ENCODE measurements at places on chromosomes 12 and 14. TPM values are rescaled to one million over a fixed set of nuclear protein-coding genes. Genes with fewer than 3 reads are reported as not detected.

DNA sequence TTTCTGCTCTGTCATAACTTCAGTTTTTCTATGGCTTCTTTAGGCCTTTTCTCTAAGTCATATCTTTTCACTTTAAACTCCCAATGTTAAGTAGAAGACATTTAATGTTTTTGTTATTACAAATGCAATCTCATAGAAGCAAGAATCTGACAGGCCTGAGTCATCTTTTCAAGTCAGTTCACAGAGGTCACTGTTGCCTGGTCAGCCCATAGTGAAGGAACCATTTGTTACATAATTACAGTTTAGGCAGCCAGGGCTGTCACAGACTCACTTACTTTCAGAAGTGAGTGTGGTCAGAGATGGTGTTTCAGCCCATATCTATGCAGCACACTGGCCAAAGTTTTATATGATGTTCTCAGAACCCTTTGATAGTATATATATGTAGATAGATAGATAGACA, 46.5 kb downstream of the CCER1 start:
- H3K36me3 ChIP-seq: no peaks in the 10 kb centered on the region
- no peak overlapping the region for H3K4me3 ChIP-seq
- H3K4me1 ChIP-seq: peaks cover 6% of the 10 kb centered on the region
- no peak overlapping the region for H3K27ac ChIP-seq
- DNase-seq: no peak

DNA sequence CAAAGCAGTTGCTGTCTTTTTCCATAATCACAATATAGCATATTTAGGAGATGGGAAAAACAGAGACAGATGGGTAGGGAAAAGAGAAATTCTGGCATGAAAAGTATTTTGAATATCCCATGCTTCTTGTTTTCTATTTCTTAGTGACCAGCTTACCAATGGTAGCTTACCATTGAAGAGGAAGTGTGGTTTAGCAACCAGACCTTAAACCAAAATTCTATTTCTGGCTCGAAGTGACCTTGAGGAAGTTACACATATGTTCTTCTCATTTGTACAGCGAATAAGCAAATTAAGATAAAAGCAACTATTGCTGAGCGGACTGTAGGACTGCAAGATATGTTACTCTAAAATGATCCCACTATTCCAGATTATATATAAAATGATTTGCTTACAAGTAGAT, 82.9 kb downstream of the FGD4 start:
- DNase-seq: no peak
- H3K27me3 ChIP-seq: no peaks in the 10 kb centered on the region
- peak overlapping the region; percentile 60 for H3K27ac ChIP-seq
- H3K36me3 ChIP-seq: no peaks in the 10 kb centered on the region

GRCh38 chr12:2323532-2324255, 270.9 kb downstream of the CACNA1C start:
- no peaks in the 10 kb centered on the region for H3K27me3 ChIP-seq
- DNase-seq: no peak
- no peaks in the 10 kb centered on the region for H3K36me3 ChIP-seq

GRCh38 chr12:105672121-105672975, 341.9 kb downstream of the C12orf75 start:
- peak overlapping the region; percentile 59 for H3K27ac ChIP-seq
- no peaks in the 10 kb centered on the region for H3K27me3 ChIP-seq
- peaks cover 7% of the 10 kb centered on the region for H3K4me1 ChIP-seq

- no peak overlapping the region for H3K4me3 ChIP-seq
- H3K27ac ChIP-seq: no peak overlapping the region
- no peaks in the 10 kb centered on the region for H3K36me3 ChIP-seq
- H3K4me1 ChIP-seq: peaks cover 30% of the 10 kb centered on the region
- peak; percentile 62 for DNase-seq
- no peaks in the 10 kb centered on the region for H3K27me3 ChIP-seq
Measured at GRCh38 chr14:75283162-75283832, 4.7 kb downstream of the FOS start.

GRCh38 chr12:57840726-57841125, 5.8 kb downstream of the CTDSP2 start:
- no peak overlapping the region for H3K27ac ChIP-seq
- peak; percentile 49 for DNase-seq
- no peak overlapping the region for H3K4me3 ChIP-seq
- H3K27me3 ChIP-seq: no peaks in the 10 kb centered on the region
- H3K4me1 ChIP-seq: peaks cover 87% of the 10 kb centered on the region

DNA sequence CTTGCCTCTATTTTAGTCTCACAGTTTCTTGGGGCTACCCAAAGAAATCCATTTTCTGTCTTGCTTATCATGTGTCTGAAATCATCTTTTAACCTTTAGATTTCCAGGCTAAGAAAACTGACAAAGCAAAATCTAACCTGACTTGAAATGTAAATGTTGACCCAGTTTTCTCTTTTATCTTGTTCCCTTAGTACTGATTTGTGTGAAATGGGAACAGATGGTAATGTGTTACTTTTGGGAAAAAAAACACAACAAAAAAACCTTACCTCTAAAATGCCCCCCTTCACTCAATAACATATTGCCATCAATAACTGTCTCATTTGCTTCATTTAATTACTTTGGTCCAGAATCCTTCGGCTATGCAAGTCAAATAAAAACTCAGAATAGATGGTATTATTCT, 383.2 kb upstream of the DCN start:
- no peaks in the 10 kb centered on the region for H3K4me1 ChIP-seq
- H3K27ac ChIP-seq: no peak overlapping the region
- H3K4me3 ChIP-seq: no peak overlapping the region
- no peaks in the 10 kb centered on the region for H3K27me3 ChIP-seq
- DNase-seq: no peak

The NOP9 gene
- 24.9 TPM for total RNA-seq

The NID2 gene
- total RNA-seq: 81.8 TPM

The PITPNM2 gene
- total RNA-seq: 6.1 TPM
